ENCODE measurements at places on chromosomes 16 and 17.
A peak's percentile ranks its signal among the peaks of the same experiment; 100 is the strongest.

- no peak for DNase-seq
These were observed 4.6 kb downstream of the IRF8 start for GRCh38 chr16:85903559-85903958.

GRCh38 chr17:83062011-83062817 lies 17.2 kb upstream of the METRNL start:
- DNase-seq = no peak

GRCh38 chr17:2853283-2854142 lies 57.3 kb downstream of the RAP1GAP2 start:
- DNase-seq = no peak

DNA sequence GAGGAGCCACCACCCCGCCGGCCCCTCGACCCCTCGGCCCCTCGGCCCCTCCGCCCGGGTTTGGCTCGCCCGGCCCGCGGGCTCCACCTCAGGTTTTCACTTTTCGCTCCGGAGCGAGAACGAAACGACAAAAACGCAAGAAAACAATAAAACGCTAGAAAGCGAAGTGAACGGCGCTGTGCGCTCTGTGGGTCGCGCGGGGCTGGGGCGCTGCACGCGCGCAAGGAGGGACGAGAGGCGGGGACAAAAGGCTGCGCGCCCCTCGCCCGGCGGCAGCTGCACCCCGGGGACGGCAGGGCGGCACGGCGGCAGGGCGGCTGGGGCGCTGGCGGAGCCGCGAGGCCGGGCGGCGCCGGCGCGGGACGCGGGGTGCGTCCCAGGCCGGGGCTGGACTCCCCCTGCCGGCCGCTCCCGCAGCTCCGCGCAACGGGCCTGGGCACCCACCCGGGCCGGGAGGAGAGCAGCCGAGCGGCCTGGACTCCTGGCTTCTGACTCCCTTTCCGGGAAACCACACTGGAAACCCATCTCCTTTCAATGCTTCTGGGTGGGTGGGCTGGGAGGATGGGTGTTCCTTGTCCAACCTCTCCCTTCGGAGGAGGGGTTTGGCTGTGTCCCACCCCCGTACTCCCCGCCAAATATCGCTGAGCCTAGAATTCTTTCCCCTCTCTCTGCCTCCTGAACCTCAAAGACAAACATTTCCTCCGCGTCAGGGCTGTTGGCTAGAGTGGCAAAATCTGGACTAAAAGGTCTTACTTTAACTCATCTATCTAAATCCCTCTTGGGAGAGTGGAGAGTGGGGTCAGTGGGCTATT lies 9.9 kb downstream of the TBX2 start:
- no peak for DNase-seq

DNA sequence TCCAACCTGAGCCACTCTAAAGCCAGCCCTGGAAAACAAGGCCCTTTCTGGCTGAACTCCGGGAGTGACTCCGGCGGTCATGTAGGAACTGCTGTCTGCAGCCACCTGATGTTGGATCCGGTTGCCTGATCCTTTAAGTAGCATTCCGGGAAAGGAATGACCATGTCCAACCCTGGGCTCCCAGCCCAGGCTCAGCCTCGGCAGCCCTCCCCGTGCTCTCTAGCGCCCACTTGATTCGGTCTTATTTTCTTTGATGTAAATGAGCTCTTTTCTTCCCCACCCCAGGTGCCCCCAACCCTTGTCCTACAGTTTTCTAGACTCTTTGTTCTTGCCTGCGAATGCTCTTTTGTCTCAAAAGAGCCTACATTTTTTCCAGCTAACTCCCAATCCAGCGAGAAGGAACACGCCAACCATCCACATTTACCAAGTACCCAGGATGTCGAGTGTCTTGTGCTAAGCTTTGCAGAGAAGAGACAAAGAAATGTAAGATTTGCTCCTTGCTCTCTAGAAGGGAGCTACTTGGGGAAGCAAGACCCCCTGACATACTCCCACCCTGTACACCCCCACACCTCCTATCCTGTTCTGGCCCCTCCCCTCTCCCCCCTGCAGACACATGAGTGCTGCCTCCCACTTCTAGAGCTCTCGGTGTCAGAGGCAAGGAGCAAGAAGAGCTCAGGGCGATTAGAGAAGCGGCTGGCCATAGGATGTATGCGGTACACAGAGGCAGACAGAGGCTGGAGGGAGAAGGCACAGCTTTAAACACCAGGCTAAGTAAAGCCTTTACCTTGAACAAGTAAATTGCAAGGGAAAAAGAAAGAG lies 53.8 kb downstream of the COG7 start:
- no peak for DNase-seq

DNA sequence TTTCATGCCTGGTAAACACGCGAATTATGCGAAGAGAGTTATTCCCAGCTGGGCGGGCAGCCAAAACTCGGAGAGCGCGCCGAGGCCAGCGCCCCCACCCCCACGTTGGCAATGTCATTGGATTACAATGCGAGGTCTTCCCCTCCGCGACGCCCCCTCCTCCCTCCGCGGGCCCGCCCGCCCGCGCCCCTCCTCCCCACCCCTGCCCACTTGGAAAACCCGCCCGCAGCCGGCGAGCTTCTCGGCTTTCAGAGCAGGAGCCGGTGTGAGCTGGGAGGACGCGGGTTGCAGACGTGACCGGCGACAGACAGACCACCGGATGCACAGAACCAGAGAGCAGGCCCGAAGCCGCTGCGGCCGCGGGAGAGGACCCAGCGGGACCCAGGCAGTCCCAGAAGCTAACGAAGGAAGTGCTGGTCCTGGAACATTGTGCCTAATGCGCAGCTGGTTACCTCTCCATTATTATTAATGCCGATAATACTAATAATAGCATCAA lies 4.0 kb downstream of the NOG start:
- DNase-seq = no peak

DNA sequence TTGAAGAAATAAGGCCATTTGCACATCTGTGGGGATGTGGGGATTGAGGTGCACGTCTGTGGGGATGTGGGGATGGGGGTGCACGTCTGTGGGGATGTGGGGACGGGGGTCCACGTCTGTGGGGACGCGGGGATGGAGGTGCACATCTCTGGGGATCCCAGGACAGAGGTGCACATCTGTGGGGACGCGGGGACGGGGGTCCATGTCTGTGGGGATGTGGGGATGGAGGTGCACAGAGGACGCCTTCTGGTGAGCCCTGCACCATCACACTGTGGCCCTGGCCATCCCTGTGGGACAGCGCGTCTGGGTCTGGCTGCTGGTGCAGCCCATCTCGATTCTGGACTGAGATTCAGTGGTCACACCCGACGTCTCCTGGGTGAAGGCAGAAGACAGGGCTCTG lies 161.4 kb downstream of the LAT start:
- DNase-seq = no peak

- no peak for DNase-seq
These were observed 5.9 kb upstream of the C16orf95 start for GRCh38 chr16:87322833-87323726.

GRCh38 chr17:36728030-36728991 lies 126.9 kb downstream of the MRM1 start:
- peak; percentile 40 for DNase-seq

- DNase-seq = no peak
These were observed 117.5 kb downstream of the ASIC2 start for GRCh38 chr17:33175562-33175961.

GRCh38 chr16:82626791-82627261 lies at the start of gene CDH13:
Gene CDH13 (plus strand): TSS chr16:82626969.
- DNase-seq = no peak

DNA sequence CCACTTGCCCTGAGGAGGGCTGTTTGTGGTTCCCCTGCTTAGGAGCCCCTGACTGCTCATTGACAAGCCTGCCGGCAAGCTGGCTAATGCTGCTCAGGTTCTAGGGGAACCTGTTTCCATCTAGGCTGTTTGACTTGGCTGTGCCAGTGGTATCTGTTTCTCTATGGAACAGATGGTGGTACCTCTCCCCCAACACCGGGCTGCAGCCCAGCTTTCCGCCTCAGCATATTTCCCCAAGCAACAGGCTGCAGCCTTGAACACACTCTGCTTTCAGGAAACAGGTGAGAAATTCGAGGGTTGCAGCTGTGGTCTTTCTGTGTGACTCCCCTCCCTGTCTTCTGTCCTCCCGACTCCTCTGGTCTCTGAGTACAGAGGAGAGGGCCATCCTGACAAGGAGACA lies 132.3 kb downstream of the TMEM132E start:
- no peak for DNase-seq

DNA sequence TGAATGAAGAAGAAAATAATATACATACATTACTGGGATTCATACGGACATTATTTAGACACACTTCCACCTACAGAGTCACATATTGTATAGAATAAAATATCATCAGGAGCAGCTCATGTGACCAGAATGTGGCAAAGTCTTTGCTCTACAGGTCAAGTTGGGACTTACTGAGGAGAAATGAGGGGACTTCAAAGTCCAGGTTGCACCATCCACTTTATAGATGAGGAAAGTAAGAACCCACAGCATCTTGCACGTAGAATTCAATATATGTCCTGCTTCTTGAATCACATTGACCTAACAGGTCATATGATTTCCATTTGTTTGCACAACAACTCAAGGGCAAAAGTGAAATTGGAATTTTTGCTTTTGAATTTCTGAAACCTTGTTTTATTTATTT lies 524.3 kb downstream of the WWOX start:
- DNase-seq = no peak

DNA sequence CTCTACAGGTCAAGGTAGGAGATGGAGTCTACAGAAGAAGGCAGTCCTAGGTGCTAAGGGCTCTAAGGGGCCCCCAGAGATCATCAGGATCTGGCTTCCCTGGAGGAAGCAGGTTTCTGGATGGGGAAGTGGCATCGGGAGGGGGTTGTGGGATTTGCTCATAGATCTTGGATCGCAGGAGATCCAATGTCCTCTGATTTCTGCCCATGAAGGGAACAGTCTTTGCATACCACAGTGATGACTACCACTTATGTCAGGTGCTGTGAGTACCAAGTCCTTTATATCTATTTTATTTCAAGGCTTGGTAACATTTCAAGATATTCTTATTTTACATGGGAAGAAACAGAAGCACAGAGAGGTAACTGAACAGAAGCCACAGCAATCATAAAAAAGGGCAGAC lies 164.0 kb downstream of the RGS9 start:
- no peak for DNase-seq

- DNase-seq = no peak
These were observed 3.5 kb downstream of the SMTNL2 start for GRCh38 chr17:4587803-4588202.

GRCh38 chr17:77825621-77826020 lies 132.9 kb upstream of the TNRC6C start:
- DNase-seq = no peak

DNA sequence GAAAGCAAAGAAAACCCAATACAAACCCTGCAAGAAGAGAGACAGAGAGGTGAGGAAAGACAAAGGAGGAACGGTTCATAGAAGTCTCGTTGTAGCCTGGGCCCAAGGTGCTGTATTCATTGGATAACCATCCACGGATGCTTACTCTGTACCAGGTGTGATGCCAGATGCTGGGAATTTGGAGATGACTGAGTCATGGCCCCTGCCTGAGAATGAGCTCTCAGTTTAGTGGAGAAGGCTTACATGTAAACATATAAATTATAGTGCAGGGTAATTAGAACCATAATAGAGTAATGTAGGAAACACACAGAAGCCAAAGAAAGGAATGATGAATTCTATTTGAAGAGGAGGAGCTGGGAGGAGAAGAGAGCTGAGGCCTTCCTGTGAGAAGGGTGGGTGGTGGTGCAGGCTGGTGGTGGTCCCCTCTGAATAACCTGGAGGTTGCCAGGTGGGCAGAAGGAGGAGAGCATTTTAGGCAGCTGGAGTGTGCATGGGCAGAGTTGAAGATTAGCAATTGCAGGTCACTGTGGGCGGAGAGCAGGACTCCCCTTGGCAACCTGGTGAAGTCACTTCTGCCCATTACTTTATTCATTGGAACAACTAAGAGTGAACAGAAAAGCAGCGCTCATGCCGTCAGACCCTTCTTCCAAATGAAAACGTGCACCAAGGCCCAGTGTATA lies 7.7 kb upstream of the ZG16 start:
- DNase-seq = no peak

- no peak for DNase-seq
These were observed 25.7 kb downstream of the ARHGAP23 start for GRCh38 chr17:38453951-38454421.

GRCh38 chr17:53039981-53040380 lies 782.7 kb upstream of the KIF2B start:
- no peak for DNase-seq

DNA sequence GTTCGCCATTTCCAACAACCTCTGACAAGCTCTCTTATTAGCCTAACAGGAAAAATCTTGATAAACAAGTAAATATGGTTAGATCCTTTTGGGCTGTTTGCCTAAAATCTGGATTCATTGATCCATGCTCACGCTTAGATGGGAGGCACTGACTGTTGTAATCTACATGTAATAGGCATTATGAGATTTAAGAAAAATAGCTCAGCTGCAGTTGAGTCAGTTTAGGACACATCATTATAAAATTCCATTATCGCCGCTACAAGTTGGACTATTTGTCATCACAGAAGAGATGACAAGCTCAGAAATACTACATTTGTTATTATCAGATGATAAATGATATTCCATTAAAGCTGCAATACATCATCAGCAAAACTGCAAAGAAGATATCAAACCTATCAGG lies 524.0 kb downstream of the TOX3 start:
- no peak for DNase-seq

DNA sequence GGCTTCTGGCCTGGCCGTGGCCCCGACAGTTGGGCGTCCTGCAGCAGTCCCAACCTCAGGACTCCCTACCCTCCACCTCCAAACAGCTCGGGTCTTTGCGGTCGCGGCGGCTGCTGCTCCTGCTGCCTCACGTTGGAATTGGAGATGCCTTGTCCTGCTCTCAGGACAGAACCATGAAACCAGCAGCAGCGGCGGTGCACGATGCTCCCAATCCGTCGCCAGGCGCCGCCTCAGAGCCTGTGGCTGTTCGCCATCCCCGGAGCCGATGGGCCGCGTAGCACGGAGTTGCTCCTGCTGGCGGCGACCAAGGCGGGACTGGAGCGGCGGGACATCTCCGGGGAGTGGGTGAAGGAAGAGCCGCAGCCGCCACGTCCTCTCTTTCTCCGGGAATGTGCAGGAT lies 1965.9 kb downstream of the TP53TG3F start:
- no peak for DNase-seq
